Gastroesophageal sphincter (tissue), 4 donors: ENCODE measurements at places on chromosomes 5 and 9. TPM values are rescaled to one million over a fixed set of nuclear protein-coding genes. Genes with fewer than 3 reads are reported as not detected.

XRCC4 gene
- total RNA-seq = 3.7 TPM

DNA sequence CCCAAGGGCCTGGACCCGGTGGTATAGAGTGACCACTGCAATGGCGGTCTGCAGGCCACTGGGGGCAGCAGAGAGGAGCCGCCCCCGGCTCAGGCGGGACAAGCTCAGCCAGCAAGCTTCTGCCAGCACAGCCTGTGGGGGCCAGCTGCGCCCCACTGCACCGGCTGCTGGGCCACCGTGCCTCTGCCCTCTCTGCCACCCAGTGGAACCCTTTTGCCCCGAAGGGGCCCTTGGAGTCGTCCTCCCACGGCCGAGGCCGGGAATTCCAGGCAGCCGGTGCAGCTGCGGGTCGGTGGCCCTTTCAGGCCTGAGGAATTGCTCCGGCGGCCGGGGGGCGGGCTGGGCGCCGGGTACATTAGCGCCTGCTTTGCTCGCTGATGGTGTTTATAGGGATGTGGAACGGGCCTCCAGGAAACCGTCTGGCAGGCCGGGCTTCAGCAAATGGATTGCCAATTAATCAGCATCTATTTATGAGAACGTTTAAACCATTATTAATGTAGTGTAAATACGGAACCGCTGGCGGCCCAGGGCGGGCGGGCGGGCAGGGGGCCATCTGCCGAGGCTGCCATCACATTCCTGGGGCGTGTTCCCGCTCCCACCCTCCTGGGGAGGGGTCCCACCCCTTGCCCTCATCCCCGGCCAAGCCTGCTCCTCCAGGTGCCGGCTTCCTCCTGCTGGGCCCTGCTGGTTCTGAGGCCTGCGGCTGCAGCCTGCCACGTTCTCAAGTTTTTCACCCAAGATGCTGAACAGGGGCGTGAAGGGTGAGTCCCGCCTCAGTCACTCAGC, 127.4 kb downstream of the BARX1 start:
- ATAC-seq = peak; percentile 84

GRCh38 chr5:111143910-111144309, 51.8 kb downstream of the WDR36 start:
- no peak for ATAC-seq

GRCh38 chr5:32222723-32223470, 48.8 kb upstream of the GOLPH3 start:
- ATAC-seq = no peak

DNA sequence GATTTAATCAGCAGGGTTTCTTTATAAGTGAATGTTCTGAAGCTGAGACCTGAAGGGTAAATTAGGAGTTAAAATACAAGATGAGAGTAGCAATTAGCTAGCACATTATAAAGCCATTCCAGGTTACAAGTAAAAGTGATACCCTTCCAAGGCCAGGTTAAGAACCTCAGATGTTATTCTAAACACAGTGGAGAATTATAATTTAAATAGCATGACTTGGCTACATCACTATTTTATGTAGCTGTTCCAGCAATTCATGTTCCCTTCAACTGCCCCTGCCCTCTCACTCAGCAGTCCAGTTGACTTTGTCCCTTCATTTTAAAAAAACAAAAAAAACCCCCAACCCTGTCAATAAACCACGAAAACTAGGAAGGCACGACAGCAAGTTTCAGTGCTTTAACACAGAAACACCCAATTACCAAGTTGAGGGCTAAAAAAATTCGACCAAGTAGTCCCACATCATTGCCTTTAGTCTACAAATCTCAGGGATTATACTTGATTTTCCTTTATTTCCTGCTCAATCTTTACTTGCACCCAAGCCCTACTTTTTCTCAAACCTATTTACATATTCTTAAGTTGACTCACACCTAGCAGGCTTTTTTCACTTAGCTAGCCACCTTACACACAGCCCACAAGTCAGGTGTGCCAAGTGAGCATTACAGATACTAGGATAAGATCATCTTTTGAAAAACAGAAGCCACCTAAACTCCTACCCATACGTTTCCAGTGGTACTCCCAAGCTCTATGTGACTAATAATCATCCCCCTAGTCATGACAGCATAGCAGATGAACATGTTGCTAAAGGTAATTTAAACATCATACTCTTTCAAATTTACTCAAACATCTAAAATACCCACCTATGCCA, 3.4 kb downstream of the RPL37 start:
- no peak for ATAC-seq

- ATAC-seq = no peak
Observed at GRCh38 chr5:106910486-106910885, 760.3 kb downstream of the EFNA5 start.

DNA sequence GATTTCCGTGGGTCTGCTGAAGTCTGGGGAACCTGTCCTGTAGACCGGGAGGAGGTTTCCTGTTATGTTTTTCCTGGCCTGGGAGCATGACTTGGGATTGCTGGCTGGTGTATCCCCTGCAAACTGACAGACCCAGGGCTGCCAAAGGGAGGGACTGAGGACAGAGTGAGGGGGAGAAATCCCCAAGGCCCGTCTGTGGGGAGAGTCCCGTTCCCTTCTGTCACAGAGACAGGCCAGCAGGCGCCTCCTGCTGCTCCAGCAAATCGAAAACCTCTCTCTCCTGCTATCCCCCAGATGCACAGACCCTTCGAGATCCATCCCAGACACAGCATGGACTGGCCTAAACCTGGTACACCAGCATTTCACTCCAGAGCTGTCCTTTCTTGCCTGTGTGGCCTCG, 56.2 kb upstream of the ALDH1B1 start:
- ATAC-seq = no peak

- peak; percentile 20 for ATAC-seq
Observed at GRCh38 chr5:112227911-112228631, 191.0 kb downstream of the EPB41L4A start.

- ATAC-seq = no peak
Observed at GRCh38 chr9:20043035-20043434, 254.2 kb upstream of the SLC24A2 start.

FOXI1 gene
- total RNA-seq = not detected

MFAP3 gene
- total RNA-seq = 25.7 TPM

DNA sequence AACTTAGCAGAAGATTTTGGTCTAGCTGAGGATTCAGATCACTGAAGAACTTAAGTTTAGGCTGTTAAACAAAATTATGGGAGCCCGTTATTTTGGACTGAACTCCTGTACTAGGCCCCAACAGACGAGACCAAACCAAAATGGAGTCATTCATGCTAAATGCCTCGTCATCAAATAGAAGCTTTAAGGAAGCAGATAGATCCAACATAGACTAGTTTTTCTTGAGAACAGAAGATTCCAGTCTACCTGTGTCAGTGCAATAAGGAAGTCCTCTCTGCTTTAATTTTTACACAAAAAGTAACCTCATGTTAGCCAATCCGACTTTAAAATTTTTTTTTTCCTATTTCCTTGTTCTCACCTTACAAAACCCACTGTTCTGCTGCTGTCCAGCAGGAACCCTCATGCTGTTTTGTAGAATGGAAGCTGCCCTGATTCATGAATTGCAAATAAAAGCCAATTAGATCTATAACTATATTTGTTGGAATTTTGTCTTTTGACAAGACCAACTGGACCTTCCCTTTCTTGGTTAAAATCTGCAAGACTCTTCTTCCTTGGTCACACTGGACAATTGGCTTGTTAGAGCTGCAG, 29.0 kb upstream of the GOLM1 start:
- no peak for ATAC-seq

EQTN gene
- total RNA-seq = not detected

C8G gene
- total RNA-seq = not detected

GRCh38 chr5:151215546-151215880, 8.4 kb downstream of the CCDC69 start:
- ATAC-seq = no peak

- peak; percentile 53 for ATAC-seq
Observed at GRCh38 chr5:172370237-172370640, 84.1 kb downstream of the SH3PXD2B start.

DNA sequence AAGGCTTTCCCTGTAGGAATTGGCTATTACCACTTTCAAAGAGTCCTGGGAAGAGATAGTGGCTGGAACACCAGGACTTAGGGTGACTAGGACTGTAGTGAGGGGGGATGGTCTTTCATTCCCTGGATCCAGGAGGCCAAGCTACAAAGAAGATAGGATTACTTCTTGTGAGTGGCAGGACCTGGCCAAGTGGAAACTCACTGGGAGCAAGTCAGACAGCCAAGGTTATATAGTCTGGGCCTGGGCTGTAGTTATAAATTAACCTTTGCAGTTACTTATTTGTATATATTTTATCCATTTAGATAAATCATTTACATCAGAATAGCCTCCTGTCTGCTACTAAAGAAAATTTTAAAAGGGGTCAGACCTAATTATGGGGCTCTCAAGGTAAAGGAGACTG, 124.3 kb downstream of the TLR4 start:
- ATAC-seq = no peak

DNA sequence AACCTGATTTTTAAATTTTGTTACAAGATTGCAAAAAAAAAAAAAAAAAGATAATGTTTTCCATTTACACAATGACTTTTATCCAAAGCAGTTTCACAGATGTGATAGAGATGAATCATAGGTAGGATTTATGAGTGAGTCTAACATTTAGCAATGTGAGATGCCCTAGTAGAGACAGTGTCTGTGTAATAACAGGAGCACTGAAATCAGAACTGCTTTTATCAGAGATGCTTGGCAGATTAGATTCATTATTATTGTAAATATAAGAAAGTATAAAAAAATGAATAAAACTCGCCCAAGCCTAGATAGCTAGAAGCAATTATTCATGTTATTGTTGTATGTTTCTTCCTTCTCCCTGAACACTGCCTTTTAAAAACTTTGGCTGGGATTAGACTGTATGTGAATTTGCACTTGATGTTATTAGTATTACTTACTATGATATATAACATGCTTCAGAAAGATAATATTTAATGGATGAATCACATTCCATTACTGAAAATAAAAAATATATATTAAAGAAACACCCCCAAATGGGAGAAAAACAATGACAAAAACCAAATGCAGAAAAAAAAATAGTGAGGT, 567.3 kb upstream of the KLF4 start:
- peak; percentile 76 for ATAC-seq

GRCh38 chr5:172714491-172715420, 56.2 kb downstream of the DUSP1 start:
- ATAC-seq = peak; percentile 84

- no peak for ATAC-seq
Observed at GRCh38 chr5:58185801-58186200, 274.1 kb downstream of the PLK2 start.

DNA sequence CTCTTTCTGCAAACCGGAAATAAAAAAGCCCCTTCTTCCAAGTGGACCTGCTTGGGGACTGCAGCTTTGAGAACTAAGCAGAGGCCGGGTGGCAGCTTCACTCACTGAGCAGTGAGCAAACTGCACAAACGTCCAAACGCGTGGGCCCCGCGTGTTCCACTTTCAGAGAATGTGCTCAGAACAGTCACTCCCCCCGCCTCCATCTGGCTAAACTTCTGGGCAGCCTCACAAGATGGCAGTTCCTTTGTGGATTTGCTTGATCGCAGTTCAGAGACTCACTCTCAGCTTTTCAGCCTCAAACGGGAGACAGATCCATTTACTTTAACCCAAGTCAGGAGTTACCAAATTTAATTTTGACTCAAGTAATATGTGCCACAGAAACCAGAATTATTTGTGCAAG, 216.6 kb downstream of the TLE1 start:
- ATAC-seq = no peak

DNA sequence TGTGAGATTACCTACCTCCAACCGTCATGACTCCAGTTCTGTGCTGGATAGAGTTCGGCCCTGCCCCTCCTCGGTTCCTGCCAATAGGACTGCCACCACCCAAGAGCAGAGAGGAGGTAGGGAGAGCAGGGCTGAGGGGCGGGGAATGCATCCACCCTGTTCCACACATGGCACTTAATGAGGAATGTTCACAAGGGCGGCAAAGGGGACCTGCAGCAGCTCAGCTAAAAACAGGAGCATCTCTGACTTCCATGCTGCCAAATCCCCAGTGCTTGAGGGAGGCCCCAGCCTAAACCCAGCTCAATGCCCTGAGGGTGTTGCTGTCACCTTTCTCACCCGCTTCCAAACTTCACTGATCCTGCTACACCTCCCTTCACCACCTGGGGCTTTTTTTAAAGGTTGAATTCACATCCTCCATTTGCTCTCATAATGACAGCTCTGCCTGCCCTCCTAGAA, 7.8 kb upstream of the DELE1 start:
- no peak for ATAC-seq

- ATAC-seq = no peak
Observed at GRCh38 chr5:118247458-118247857, 740.9 kb downstream of the DTWD2 start.

DNA sequence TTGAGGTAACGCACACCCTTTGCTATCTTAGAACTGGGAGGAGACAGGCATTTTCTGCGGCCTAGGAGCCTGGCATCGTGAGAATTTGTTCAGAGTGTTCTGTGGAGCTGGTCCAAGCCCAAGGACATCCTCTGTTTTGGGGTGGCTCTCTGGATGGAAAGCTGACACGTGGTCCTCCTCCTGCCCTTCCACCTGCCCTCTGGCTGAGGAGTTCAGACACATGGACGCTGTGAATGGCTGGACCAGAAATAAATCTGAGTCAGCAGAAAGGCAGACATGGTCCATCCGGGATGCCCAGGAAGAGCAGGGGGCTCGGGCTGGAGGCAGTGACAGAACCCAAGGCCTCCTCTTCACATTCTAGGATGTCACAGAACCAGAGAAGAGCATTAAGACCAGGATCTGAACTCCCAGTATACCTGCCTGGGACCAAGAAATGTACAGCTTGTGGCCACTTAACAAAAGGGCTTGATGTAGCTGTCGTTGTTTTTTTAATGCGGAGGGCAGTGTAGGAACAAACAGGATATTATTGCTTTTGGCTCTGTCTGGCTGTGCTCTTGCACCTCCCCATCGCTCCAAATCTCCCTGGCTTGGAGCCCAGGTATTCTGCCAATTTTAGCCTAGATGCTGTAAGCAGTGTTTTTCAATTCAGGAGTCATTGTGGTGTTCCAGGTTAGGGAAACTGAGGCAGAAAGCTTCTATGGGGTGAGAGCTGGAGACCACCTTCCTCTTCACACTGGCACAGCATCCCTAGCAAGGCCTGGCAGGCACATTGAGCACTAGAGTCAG, 2.4 kb downstream of the CKMT2 start:
- ATAC-seq = no peak

DNAH5 gene
- 1.1 TPM for total RNA-seq

GRCh38 chr9:70263421-70263820, 4.6 kb downstream of the SMC5 start:
- no peak for ATAC-seq

DNA sequence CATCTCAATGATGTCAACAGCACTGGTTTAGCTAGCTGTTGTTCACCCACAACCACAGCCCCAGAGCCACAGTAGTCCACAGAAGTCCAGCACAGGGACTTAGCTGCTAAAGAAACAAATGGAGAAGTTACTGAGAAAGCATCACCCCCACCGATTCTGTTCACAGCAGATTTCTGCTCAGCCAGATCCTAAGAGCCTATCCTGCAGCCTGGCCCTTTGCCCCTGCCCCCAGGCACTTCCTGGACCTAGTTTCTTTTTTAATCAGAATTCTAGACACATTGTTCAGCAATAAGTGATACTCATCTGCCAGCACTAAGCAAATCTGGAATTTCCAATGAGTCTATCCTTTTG, 7.4 kb downstream of the B4GALT1 start:
- ATAC-seq = peak; percentile 11

GRCh38 chr5:60382716-60383115, 317.2 kb downstream of the DEPDC1B start:
- ATAC-seq = no peak

- no peak for ATAC-seq
Observed at GRCh38 chr5:59729357-59729756, 164.2 kb downstream of the PDE4D start.

ADAMTS6 gene
- 4.9 TPM for total RNA-seq

PCDHB7 gene
- total RNA-seq = 2.8 TPM

- no peak for ATAC-seq
Observed at GRCh38 chr9:111456529-111456928, 27.7 kb downstream of the ECPAS start.

GRCh38 chr5:39905356-39905755, 480.6 kb upstream of the DAB2 start:
- ATAC-seq = no peak

OTP gene
- not detected for total RNA-seq
